Effector memory CD8-positive, alpha-beta T cell (primary cell): ENCODE measurements at places on chromosomes 5 and 9.

DNA sequence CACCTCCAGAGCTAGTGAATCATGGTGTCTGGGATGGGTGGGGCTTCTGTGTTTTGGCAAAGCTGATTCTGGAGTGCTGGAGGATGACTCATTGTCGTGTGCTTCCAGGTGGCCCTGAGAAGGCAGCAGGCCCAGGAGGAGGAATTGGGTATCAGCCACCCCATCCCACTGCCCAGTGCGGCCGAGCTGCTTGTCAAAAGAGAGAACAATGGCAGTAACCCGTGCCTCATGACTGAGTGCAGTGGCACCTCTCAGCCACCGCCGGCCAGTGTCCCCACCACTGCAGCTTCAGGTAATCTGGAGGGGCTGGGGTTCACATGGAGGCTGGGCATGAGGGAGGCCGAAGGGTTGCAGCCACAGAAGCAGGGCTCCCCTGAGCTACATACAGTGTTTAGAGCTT lies 5.4 kb downstream of the DMRT1 start:
- no peak for DNase-seq

GRCh38 chr5:172093965-172094364 lies 87.5 kb upstream of the FBXW11 start:
- no peak for DNase-seq

DNA sequence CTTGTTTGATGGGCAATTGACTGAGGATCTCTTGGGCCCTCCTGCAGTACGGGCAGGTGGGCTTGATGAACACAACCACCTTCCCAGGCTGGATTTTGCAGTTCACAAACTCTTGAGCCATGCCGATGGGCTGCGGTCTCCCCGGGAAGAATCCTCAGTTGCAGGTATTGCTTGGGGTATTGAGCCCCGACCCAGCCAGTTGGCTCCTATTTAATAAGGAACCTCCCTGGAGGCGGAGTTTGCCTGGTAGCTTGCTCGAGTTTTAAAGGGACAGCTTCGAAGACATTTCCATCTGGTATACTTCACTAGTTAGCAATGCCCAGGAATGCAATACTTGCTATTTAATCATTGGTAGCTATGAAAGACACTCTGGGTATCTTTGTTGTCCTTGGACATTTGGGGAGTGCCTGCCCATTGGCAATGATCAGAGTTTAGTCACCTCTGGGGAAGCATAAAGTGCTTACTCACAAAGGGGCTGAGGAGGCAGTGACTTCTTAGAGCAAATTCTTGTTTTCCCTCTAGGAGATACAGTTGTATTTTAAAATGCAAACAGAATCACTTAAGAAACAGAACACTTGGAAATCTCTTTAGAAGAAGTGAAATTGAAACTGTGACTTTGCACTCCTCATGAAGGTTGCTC lies at the start of gene GLRX:
GLRX (minus strand) TSS at position 185 of the 640 bp plus-strand sequence; CDS start at position 121, 64 bp downstream.
- peak; percentile 36 for DNase-seq

DNA sequence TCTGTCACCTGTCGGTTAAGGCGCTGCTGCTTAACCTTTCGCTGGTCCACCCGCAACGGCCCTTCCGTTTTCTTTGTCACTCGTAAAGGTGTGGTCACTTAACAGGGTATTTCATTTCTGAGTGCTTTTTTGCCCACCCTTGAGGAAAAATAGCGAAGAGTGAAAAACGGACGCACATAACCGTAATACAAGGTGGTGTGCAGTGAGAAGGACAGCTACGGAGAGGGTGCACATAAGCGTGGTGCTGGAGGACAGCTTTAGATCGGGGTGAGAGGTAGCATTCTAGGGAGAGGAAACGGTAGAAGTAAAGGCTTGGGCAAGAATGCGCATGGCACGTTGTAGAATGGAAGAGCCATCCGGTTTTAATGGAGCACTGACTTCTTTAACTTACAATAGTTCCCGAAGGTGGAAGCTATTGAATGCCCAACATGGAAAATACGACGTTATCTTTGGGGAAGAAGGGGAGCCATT lies 761 bp downstream of the CCT5 start:
- DNase-seq, result peak; percentile 2

DNA sequence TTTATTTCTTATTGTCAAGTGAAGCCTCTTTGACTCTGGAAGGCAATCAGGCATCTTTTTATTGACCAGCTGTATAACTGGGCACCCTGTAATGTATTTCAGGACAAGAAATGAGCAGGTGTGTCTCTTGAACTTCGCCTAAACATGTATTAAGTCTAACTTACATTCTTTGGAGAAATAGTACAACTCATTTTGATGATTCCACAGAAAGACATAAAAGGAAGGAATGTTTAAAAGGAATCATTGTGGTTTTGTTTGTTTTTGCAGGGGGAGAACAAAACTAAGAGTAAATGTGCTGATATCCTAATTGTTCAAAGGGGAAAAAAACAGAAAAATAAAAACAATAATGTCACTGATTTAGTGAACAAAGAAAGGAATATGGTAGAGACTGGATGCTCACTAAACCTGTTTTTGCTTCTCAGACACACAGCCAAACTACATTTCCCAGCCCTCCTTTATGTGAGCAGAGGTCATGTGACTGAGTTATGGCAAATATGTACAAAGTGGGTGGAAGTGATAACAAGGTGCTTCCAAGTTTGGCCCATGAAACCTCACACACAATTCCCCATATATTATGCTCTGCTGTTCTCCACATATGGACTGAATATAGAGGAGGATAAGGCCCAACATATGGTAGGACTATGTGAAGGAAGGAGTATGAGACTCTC lies 150.6 kb upstream of the ACOT12 start:
- DNase-seq, result no peak

- DNase-seq, result no peak
Observed at GRCh38 chr5:81397176-81397575, 3.2 kb upstream of the ACOT12 start.

DNA sequence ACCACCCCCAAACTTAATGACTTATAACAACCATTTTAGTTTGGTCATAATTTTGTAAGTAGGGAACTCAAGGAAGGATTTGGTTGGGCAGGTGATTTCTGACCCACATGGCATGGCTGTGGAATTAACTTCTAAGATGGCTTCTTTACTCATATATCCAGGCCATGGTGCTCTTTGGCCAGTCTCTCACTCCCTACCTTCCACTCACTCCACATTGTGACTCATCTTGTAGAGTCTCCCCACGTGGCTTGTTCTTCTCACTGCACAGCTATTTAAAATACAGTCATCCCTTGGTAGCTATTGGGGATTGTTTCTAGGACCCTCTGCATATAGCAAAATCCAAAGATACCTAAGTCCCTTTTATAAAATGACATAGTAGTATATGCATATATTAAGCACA lies 76.6 kb upstream of the MAST4 start:
- no peak for DNase-seq

- DNase-seq, result no peak
Observed at GRCh38 chr5:142170254-142170953, 61.8 kb downstream of the NDFIP1 start.

DNA sequence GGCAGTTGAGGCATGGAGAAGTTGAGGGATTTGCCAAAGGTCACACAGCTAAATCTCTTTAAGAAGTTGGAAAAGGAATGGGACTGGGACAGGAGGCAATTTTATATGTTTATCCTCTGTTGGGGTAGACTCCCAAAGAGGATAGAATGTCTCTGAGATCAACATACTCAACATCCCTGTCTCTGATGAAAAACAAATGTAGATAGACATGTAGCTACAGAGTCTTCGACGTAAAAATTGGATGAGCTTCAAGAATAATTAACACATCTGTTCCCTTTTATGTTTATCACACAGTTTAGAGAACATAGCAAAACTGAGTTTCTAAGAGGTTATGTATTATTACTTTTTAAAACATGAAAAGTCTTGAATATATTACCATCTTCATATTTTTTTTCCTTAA lies 204.6 kb upstream of the CD180 start:
- no peak for DNase-seq

DNA sequence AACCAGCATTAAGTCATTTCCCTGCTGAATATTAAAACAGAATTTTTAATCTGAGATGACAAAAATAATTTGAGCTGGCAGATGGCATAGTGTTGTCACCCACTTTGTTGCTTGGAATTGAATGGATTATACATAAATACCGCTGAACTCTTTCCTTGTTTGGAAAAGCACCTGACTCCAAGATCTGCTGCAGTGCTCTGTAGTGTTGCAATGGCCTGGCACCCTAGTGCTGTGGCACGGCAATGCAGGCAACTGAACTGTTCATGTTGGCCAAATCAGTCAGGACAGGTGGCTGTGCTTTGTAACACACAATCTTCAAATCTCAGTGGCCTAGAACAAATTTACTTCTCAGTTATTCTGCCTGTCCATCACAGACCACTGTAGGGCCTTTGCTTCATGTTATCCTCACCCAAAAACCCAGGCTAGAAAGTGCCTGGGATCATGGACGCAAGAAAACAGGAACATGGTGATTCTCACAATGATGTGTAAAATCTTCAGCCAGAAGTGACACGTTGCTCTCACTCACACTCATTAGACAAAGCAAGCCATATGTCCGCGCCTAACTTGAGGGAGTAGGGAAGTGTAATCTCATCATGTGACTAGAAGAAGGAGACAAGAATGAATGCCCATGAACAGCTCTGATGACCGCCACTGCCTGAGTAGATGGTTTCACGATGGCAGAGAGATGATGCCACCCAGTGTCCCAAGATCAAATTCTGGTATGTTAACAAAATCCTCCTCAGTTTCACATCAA lies 191.9 kb upstream of the PUM3 start:
- DNase-seq, result no peak

DNA sequence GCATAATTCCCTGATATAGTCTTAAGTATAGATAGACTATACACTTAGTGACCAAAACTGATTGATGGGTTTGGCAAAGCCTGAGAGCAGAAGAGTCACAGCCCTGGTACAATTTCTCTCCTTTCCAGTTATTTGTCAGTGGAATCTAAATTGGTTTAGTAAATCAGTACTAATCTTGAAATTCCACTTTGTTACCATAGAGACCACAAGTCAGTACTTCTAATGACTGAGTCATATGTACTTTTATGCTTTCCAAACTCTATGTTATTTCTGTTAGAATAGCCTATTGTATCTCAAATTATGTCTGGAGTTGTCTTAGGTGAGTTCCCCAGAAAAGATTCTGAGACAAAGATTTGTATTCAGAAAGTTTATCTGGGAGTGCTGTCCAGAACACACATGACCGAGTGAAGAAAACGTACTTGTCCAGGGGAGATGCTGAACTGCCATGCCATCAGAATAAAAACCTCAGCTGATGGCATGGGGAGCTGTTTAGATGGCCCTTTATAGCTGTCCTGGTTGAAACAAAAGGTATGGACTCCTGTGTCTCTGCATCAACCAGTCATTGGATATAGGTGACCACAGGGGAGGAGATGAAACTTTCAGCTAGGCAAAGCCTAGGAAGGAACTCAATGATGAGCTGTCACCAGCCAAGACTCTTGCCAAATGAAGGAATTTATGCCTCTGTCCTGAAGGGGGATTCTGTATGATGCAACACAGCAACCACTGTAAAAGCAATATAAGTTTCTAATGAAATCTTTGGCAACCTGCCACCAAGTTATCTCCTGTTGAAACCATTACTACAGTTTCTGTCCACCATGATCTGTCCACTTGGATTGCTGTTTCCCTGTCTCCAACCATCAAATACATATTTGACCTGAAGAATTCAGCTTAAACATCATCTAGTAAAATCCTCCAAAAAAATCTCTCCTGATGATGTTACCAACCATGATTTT lies 18.0 kb upstream of the SMC2 start:
- DNase-seq, result no peak

DNA sequence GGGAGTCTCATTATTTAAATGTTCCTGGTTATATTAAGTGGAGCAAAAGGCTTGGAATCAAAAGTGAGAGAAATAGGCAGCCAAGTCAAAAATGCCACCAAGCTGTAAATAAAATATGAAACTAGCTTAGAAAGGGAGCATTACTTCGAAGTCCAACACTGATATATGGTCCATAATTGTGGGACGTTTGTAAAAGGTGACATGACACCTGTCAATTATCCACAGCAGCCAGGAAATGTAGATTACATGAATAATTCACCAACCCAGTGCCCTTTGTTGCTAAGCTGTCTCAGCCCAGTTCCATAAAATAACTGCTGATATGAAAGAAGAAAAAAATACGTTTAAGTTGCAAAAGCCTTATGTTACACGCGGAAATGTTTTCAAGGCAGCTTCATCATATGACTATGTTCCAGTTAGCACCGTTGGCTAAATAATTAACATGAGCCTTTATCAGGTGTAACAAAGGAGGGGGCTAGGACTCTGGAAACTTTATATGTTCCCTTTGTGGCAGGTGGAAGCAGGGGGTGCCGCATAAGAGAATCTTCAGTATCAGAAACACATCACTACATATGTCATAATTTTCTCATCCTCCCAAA lies 39.9 kb upstream of the ZSWIM6 start:
- no peak for DNase-seq

DNA sequence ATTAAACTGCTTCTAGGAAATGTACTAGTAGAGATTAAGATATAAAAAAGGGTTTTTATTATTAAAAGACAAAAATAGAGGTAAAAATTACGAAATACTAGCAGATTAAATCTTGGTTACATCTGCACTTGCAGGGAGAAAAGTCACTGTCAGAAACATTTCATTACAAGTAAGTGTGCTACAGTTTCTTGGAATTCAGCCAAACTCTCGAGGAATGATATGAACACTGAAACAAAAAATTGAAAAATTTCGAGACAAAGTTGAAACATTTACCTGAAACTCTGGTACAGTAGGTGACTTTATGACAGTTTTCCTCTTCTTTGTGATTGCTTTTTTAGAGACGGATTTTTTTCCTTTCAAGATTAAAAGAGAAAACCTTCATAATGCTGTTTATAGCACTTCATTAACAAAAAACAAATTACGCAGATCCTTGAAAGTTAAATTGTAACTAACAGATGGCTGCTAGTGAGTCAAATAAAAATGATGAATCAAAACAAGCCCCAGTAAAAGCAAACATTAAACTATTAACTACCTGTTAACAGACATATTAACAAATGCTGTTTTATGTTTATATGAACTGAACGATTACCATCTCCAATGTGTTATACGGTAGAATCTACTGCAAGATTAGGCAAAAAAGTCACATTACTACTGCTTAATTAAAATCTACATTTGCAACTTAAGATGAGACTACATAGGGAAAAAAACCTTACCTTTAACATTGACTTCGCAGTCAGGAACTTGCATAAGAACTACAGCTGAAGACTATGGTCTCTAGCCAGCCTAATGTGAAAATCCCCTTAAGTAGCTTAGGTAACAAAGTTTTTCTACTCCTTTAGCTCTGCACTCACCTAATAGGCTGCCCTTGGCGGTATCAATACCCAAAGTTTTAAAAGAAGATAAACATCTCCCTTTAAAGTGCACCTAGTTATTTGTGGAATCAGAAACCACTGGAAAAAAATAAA lies 61.4 kb downstream of the RANBP6 start:
- no peak for DNase-seq

- no peak for DNase-seq
Observed at GRCh38 chr9:81028504-81028903, 660.8 kb downstream of the TLE1 start.

DNA sequence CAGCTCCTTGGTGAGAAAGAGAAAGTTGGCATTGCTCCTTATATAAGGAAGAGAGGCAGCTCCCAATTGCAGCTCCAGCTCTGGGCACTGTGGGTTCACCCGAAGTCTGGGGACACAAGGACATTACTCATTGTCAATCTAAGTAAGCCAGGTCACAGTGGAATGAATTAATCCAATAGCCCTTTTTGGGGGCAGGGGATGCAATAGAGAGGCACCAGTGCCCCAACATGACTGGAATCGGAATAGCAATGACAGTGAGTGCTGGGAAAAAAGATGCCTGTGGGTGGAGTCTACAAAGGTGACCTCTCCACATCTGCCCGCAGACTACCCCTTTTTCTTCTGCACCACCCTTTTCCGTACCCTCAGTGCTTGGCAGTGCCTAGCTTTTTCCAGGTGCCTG lies 11.1 kb upstream of the NEUROG1 start:
- no peak for DNase-seq

GRCh38 chr5:67903121-67903520 lies 312.4 kb upstream of the PIK3R1 start:
- no peak for DNase-seq
